H9 (cell line): ENCODE measurements at places on chromosomes 7 and 10. TPM values are rescaled to one million over a fixed set of nuclear protein-coding genes. Genes with fewer than 3 reads are reported as not detected.

The OPN4 gene
- total RNA-seq = not detected in 2 replicates

The ATRNL1 gene
- total RNA-seq = 9.2 and 9.3 TPM in 2 replicates

The CYP2E1 gene
- 0.13 and 0.31 TPM in 2 replicates for total RNA-seq

DNA sequence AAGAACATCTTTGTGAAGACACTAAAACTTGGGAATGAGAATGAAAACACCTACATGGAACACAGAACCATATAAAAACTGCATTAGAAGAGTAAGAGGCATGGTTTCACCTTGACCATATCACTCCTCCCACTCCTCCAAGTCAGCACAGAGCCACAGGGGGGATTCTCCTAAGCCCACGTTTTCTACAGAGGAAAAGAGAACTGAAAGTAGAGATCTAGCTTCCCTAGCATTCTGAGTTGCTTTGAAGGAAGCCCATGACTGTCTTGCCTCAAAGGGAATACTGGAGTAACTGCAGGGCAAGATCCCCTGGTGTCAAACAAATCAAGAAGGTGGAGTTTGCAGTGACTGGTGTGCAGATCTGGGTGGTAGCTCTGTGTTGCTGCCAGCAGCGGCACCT is 43.9 kb downstream of the HBP1 start:
- DNase-seq = no peak

GRCh38 chr7:81869670-81870069 is 99.8 kb upstream of the HGF start:
- no peak for DNase-seq

DNA sequence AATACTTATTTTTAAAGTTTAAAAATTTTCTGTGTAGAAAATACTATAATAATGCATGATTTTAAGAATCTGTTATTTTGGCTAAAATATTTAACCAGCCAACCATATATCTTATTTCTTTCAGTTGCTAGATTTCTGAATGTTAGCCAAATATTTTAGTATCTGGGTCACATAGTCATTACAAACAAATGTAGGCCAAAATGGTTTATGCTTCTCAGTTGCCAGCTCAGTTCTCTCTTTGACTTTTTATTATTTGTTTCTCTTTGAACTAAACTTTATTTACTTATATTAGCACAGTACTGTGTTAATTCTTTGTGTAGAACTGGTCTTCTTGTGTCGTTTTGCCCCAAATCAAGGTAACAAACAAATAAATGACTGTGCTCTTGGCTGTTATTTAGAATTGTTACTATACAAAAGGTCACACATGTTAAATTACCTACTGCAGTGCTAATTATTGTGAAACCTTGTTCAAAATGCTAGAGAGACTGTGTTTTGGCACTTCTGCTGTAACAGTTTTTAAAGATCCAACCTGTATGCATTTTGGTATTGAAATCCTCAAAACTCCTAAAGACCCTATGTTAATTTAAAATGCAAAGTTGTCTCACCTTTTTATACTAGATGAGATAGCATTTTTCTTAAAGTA is 39.8 kb downstream of the ZEB1 start:
- no peak for DNase-seq

- peak; percentile 60 for DNase-seq
Measured at GRCh38 chr7:22356701-22357310, at the start of gene RAPGEF5. RAPGEF5 (minus strand) TSS chr7:22357154; CDS start chr7:22357060, 94 bp downstream.

DNA sequence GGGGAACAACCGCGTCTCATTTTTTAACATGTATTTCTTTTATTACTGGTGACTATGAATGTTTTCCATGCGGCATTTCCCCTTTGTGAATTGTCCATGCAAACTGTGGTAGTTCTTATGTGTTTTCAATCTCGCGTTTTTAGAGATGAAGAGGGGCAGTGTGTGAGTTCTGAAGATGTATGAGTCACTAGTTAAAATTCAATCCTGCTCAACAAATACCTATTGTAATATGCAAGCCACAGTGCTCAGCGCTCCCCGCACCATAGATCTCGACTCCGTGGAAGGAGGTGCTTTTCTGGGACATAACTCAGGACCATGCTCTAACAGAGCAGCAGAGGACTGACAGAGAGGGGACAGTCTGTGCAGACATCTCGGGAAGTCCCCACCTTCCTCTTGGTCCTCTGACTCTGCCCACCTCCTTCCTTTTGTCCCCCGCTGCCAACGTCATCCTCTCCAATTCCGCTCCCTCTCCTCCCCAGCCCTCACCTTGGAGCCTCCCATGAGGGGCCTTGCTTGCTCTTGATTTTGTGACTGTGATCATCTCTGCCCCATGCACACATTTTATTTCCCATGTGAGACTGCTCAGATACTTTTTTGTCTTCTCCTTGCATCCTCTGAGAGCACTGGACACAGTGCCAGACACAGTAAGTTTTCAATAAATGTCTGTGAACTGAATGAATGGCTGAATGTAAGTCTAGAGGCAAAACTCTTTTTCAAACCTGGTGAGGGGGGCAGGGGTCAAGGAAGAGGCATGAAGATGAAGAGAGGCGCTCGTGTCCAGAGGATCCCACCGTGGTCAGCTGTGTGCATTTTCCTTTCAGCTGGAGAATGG is 42.7 kb upstream of the PLEKHA1 start:
- DNase-seq = no peak

DNA sequence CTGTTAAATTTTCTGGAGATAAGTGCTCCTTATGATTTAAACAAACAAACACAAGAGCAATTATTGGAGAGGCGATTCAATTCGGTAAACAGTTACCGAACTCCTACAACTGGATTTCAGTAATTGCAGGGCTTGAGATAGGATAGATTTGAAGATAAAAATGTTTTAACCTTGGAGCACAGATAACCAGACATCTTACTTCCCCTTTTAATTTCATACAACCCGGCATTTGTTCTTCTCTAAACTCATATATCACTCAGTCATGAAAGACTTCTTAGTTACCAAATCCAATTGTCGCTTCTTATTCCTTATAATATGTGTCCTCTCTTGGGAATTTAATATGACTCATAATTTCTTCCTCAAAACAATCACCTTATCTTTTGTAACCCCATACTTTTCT is 235.9 kb upstream of the CSTF2T start:
- no peak for DNase-seq

GRCh38 chr10:14673189-14673861 is 101.4 kb downstream of the FAM107B start:
- no peak for DNase-seq

DNA sequence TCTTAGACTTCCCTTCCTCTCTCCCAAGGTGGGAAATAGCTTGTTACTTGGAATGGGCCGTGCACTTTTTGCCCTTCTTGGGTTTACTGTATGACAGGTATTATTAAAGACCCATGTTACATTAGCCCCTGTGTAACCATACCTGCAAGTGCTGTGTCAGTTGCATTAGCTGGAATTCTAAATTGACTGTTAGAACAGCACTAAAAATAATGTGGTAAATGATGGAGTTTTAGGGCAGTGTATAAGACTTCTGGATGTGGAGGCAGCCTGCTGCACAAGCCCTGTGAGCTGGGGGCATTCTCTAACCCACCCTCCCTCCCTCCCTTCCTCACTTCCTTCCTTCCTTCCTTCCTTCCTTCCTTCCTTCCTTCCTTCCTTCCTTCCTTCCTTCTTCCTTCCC is 52.7 kb downstream of the GALNT17 start:
- no peak for DNase-seq

DNA sequence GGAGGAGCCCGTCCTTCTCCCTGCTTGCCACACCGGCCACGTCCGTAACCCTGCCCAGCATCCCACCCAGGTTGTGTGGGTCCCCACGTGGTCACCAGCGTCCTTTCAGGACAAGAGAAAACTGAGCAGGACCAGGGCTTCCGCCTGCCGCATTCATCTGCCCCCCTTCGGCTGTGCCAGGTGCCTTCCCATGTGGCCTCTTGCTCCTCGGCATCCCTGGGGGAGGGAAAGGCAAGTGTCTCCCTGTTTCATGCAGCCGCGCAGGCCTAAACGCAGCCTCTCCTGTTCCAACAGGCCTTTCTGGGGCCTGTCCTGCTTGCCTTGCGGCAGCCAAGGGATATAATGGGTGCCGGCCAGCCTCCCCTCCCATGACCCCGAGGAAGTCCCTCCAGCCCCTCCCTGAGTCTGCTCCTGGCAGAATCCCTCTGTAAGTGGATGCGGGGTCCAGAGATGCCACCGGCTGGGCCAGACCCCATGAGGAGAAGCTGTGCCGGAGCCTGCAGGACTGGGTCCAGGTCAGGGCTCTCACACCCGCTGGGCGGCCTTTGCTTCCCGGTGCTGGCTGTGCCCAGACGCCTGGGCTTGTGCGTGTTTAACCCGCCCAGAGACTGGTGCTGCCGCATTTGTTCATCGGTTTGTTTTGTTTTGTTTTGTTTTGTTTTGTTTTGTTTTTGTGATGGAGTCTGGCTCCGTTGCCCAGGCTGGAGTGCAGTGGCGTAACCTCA is 23.1 kb downstream of the SHH start:
- no peak for DNase-seq

DNA sequence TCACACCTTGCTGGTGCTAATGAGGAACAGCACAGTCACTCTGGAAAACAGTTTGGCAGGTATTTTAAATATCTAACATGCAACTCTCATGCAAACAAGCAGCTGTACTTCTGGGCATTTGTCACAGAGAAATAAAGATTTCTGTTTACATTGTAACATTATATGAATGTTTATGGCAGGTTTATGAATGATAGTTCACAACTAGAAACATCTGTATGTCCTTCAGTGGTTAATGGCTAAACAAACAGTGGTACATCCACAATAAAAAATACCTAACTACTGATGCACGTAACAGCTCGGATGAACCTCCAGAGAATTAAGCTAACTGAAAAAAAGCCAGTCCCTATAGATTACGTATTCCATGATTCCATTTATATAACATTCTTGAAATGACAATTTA is 109.6 kb downstream of the GPR37 start:
- DNase-seq = no peak
